ENCODE measurements at places on chromosomes 3 and 15. TPM values are rescaled to one million over a fixed set of nuclear protein-coding genes. Genes with fewer than 3 reads are reported as not detected.

- H3K36me3 ChIP-seq, result peaks cover 2% of the 10 kb centered on the region
- H3K4me3 ChIP-seq, result no peak overlapping the region
- no peaks in the 10 kb centered on the region for H3K27me3 ChIP-seq
- H3K4me1 ChIP-seq, result no peaks in the 10 kb centered on the region
- no peak for DNase-seq
Measured at GRCh38 chr3:64170270-64170669, 55.0 kb downstream of the PRICKLE2 start.

CHRD gene
- total RNA-seq, result 18.3 TPM

DNA sequence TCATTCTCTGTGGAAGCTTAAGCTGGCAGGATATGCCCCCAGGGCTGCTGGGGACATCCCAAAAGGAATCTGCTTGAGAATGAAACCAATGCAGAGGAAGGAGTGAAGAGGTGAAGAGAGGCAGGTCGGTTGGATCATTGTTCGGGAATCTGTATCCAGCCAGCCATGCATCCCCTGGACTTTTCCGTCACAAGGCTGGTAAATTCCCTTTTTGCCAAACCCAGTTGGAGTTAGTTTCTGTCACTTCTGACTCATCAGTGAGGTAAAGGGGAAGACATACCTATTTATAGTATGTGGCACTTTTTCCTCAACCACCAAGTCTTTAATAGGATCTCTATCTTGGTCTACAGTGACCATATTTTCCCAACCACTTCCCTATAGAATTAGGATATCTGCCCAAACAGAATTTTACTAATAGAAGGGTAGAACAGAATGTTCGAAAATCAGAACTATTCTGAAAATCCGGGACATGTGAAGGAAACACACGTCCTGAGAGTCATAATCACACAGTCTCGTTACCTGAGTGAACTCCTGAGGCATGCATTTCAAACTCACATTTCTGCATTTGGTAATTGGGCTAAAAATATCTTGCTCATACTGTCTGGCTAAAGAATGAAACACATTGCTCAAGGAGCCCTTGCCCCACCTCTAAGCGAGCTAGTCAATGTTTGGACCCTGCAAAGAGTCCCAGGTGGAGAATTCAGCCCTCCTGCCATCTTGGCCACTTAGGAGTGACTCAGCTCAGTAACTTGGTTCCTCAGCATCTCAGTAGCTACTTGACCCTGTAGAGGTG, 289.7 kb upstream of the ADAMTS9 start:
- no peaks in the 10 kb centered on the region for H3K27me3 ChIP-seq
- H3K36me3 ChIP-seq, result no peaks in the 10 kb centered on the region
- no peak for DNase-seq
- H3K4me3 ChIP-seq, result no peak overlapping the region
- no peaks in the 10 kb centered on the region for H3K4me1 ChIP-seq

DNA sequence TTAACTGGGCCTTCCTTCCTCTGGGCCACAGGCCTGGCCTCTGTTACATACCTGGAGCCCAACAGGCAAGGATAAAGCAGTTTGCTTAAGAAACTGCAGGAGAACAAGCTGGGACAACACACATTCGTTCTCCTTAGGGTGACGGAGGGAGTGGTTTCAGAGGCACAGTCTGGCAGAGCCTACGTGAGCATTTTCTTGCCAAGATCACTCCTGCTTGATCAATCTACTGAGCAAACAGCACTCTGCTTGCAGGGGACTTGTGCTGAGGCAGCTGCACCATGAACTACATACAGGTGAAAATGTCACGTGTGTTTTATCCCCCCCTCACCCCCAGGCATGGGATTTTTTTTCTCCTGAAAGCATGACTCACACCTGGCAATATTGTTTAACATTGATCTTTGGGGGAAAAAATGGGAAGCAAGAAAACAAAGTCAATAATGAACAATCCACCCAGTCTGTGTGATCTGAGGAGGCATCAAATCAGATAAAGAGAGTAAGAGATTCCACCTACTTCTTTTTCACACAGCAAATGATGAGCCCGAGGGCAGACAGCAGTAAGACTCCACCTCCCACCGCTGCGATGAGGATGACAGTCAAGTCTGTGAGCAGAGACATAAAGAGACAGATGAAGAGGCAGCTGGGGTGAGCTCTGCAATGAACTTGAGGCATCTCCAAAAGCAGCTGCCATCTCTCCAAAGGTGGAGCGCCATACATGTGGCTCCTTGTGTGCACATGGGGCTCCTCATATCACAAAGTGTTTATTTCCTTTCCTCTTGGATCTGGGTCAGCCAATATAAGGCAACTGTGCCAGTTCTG, 57.4 kb downstream of the CDCP1 start:
- DNase-seq, result peak; percentile 62
- no peak overlapping the region for H3K27ac ChIP-seq
- no peaks in the 10 kb centered on the region for H3K27me3 ChIP-seq
- H3K36me3 ChIP-seq, result no peaks in the 10 kb centered on the region

- no peaks in the 10 kb centered on the region for H3K27me3 ChIP-seq
- H3K27ac ChIP-seq, result no peak overlapping the region
- no peak overlapping the region for H3K4me3 ChIP-seq
Measured at GRCh38 chr3:87696124-87697013, 362.4 kb downstream of the CGGBP1 start.

CCR8 gene
- not detected for total RNA-seq

AADACL2 gene
- total RNA-seq, result not detected
